Right cardiac atrium (tissue), 5 donors: ENCODE measurements at places on chromosomes 3 and 15.

DNA sequence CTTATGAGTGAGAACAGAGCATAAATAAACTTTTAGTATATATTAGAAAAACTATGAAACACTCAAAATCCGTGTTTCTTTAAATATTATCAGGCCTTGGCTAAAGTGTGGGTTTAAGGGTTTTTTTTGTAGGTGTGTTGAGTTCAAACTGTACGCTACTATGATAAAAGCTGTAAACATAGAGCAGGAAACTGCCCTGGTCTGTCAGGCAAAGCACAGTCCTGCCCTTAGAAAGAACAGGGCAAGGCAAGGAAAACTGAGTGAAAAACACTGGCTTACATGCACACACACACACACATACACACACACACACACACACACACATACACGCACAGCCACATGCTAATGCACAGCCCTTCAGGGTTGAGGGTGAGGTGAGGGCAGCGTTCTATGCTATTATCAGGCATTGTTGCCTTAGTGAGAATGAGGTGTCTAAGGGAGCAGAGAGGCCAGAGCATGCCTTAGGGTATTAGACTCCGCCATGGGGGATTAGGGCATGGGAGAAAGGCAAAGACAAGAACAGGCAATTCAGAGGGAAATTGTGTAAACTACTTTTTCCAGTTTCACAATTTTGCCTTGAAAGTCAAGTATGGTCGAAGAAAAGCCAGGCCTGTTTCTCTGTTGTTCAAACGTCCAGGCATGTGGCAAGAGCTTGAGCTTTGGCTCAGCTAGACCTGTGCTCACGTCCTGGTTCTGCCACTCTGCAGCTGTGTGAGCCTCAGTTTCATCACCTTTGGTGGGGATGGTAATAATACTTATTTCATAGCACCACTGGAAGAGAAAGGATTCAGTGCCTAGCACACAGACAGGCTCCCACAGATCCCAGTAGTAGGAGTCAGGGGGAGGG lies 36.3 kb upstream of the TPM1 start:
- no peak for DNase-seq

- peak; percentile 65 for DNase-seq
Observed at GRCh38 chr3:124057420-124057819, 65.5 kb upstream of the ROPN1 start.

DNA sequence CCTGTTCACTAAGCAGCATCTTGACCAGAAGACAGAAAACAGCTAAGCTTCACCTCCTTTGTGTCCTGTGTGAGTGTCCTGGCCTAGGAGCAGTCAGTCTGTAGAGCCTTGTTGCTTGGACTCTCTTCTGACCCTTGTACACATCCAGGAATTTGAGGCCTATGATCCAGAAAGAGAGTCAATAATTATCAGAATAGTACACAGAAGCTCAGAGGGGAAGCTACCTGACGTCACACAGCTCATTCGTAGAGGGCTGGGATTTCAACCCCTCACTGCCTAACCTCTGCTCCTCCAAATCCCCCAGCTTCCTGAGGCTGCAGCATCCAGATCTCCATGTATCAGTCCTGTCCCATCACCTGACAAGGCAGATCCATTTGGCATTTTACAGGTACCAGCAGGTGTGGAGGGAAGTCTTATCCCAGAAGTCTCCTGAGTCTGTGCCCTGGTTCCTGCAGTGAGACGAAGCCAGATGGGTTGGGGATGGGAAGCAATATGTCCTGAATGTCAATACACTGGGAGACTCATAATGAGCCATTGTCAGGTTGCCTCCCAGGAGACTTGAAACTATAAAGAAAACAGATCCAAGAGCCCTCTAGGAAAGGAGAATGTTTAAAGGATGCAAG lies 203.1 kb downstream of the MINAR1 start:
- DNase-seq, result no peak

DNA sequence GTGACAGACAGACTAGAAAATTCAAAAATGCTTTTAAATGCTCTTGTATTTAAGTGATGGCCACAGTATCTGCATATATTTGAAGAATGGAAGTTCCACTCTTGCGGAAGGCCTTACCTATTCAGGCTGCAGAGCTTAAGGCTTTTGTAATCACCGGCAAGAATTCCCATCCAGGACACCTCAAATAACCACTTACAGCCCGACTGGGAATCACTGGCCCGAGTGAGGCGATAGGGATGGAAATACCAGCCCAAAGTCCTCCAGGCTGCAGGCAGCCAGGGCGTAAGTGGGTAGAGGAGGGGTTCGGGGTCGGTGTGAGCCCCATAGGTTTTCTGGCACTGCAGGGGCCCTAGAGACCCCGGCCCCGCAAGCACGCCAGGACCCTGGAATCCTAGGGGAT lies 9.5 kb downstream of the CMTM7 start:
- no peak for DNase-seq

DNA sequence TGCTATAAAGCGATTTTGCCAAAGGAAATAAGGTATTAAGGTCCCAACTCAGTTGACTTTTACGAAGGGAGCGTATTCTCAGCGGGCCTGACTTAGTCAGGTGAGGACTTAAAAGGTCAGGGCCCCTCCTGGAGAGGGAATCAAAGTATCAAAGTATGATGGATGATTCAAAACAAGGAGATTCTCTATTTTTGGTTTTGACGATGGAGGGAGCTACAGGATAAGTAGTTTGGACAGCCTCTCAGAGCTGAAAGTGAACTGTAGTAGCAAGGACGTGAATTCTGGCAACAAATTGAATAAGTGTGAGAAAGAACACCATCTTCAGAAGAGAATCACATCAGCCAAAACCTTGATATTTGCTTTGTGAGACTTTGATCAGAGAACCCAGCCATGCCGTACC lies 1186.5 kb downstream of the SI start:
- DNase-seq, result no peak
